ENCODE measurements at places on chromosomes 3 and 15.

- no peak for DNase-seq
Observed at GRCh38 chr3:23262766-23263165, 59.6 kb downstream of the UBE2E2 start.

- no peak for DNase-seq
Observed at GRCh38 chr15:56794165-56794552, 60.9 kb upstream of the ZNF280D start.

DNA sequence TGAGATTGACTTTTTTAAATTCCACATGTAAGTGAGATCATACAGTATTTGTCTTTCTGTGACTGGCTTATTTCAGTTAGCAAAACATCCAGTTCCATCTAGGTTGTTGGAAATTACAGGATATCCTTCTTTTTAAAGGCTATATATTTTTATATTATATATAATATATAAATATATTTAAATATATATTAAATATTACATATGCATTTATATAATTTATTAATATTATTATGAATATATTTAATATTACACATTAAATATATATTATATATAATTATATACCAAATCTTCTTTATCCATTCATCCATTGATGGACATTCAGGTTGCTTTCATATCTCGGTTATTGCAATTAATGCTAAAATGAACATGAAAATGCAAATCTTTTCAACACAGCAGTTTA, 49.9 kb downstream of the FAM227B start:
- DNase-seq: no peak

DNA sequence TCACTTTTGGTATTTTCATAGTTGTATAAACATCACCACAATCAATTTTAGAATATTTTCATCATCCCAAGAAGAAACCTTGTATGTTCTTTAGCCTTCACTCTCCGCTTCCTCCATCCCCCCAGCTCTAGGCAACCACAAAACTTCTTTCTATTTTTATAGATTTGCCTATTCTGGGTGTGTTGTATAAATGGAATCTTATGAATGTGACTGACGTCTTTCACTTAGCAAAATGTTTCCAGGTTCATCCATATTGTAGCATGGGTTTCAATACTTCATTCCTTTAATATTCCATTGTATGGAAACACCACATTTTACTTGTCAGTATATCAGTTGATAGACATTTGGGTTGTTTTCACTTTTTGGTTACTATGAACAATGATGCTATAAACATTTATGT, 335.8 kb upstream of the GOLIM4 start:
- no peak for DNase-seq

GRCh38 chr3:180277041-180277440, 240.3 kb upstream of the PEX5L start:
- no peak for DNase-seq

GRCh38 chr15:28913171-28913765, 27.5 kb downstream of the APBA2 start:
- DNase-seq: no peak

DNA sequence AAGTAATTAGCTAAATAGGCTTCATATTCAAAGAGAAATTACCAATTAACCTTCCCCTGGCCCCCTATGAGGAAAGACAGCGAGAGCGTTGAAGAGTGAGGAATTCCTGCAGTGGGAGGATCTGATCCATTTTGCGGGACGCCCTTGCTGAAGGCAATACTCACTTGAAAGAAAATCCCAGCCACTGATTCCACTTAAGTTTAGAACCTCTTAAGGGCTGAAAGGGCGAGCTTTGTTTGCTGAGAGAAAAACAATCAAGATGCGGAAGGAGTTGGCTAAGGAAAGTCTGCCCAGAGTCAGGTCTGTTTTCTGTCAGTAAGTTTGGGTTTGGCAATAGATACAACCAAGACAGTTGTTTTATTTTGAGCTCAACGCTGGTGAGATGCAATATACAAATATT, 102.8 kb upstream of the GBE1 start:
- no peak for DNase-seq

DNA sequence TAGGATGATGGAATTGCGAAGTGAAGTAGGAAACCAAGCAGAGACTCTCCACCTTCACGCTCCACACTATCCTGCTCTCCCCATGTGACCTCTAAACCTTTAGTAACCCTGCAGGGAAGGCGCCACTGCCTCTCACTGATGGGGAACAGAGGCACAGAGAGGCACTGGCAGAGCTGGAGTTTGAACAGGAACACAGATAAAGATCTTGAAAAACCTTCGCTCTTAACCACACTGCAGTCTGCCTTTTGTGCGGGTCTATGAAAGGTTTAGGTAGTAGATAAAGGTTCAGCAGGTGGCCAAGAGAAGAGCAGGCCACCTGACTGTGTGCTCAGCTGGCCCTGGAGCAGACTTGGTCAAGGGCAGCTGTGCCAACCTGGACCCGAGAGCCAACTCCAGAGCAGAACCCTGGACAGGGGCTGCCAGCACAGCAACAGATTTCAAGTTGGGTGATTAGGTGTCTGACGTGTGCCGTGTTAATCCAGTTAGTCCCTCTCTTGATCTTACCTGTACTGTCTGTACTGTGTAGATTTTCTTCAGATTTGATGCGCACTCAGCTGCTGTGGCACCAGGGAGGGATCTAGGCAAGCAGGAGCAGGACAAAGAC, 15.2 kb downstream of the EIF4E3 start:
- DNase-seq: no peak

GRCh38 chr15:57382215-57382614, 5.9 kb downstream of the CGNL1 start:
- DNase-seq: no peak

- DNase-seq: no peak
Observed at GRCh38 chr3:17201538-17201937, 316.8 kb downstream of the PLCL2 start.

GRCh38 chr3:5112043-5112442, 10.0 kb upstream of the ARL8B start:
- no peak for DNase-seq

DNA sequence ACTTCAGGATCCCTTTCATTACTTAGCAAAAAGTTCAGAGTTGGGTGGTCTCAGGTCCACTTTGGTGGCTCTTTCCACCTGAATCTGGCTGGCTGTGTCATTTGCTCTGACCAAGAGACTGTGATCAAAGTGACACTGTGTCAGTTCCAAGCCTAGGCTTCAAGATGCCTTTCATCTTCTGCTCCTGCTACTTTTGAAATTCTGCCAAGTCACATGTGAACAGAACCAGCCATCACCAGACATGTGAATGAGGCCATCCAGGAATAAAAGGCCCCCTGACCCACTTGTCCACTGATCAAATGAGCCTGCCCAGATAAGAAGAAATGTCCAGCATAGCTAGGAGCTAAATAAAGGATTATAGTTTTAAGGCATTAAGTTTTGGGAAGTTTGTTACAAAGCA, 132.2 kb downstream of the OSBPL10 start:
- no peak for DNase-seq
